ENCODE measurements at places on chromosomes 6 and 20.
A peak's percentile ranks its signal among the peaks of the same experiment; 100 is the strongest.

- DNase-seq = no peak
These were observed 289.6 kb downstream of the RIMS1 start for GRCh38 chr6:72175916-72176315.

GRCh38 chr20:5524896-5525295, 208.1 kb upstream of the PROKR2 start:
- peak; percentile 83 for DNase-seq

DNA sequence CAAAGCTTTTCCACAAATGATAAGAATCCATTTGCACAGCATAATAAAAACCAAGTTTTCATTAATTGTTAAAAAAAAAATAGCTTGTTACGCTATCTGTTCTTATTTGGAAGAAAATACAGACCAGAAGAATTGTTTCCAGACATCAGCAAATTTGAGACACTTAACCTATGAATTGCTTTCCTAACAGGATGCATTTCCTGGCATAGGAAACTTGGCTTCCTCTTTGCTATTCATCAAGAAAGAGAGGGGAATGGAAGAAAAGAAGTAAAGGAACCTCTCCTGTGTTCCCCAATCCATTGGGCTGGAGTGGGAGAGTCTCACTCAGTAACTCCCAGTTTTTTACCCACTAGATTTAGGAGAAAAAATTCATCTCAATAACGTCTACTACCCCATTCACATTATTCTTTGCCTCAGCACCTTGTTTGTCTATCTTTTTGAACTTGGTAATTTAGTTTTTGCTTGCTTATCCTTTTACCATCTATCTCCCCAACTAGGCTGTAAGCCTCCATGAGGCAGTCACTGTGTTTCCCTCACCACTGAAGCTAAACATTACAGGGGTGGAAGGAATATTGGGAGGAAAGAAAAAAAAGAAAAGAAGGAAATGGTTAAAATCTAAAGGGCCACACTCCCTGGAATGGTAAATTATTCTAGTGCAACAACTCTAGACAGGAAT, 150.3 kb downstream of the COL21A1 start:
- DNase-seq = peak; percentile 61

- DNase-seq = no peak
These were observed 115.4 kb downstream of the LAMP5 start for GRCh38 chr20:9629831-9630230.

- peak; percentile 83 for DNase-seq
These were observed 43.6 kb downstream of the C6orf15 start for GRCh38 chr6:31068669-31069340.

- DNase-seq = no peak
These were observed 2.3 kb downstream of the KLHDC3 start for GRCh38 chr6:43016176-43016942.

DNA sequence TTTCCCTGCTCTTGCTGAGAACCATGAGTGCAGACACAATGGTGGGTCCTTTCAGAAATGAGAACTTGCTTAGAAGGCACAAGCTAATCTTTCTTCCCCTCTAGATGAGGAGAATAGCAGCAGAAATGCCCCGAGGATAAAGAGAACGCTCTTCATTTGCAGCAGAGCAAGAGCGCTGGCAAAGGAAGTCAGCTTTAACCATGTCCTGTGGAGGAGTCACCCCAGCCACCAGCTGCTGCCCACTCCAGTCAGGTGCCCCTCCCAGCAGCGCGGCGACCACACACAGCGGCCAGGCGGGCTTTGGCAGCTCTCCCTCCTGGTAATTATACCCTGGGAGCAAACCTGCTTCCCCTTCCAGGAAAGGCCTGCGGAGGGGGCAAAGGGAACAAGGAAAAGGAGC, 42.4 kb upstream of the EMILIN3 start:
- DNase-seq = no peak

DNA sequence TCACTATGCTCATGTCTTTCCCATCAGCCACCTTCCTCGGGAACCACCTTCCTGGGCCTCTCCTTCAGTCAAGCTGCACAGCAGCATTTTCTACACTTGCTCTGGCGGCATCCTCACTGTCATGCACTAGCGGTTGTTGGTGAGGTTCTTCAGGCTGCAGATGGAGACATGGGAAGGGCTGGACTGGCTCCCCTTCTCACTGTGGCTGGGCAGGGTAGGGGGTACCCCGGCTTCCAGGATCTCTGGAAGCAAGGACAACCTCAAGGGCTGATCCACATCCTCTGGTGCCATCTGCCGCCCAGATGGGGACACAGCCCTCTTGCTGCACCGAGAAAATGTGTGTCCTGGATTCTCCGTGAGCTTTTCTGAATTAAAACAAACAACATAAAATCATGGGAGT, 180.1 kb upstream of the RNF24 start:
- peak; percentile 37 for DNase-seq

GRCh38 chr6:4585682-4586468, 190.3 kb upstream of the CDYL start:
- no peak for DNase-seq

GRCh38 chr6:2556761-2557160, 194.0 kb downstream of the MYLK4 start:
- no peak for DNase-seq

- no peak for DNase-seq
These were observed 63.3 kb downstream of the ZFAND3 start for GRCh38 chr6:37882724-37883413.

DNA sequence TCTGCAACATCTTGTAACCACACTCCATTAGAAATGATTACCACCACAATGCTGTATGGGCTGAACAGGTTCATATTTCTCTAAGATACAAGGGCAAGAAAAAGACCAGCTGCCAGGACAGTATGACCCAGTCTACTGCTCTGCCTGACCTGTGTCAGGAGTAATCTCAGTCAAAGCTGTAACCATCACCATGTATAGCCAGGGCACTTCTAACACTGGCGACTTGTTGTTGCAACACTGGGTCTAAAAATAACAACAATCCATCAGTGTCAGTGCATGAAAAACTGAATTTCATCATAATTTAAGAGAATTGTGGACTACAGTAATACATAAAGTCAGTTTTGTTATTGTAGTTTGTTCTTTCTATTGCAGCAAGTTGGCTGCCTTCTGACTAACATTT, 738.6 kb upstream of the ADGRB3 start:
- peak; percentile 31 for DNase-seq

GRCh38 chr20:23244156-23244915, 106.3 kb upstream of the NXT1 start:
- DNase-seq = no peak

DNA sequence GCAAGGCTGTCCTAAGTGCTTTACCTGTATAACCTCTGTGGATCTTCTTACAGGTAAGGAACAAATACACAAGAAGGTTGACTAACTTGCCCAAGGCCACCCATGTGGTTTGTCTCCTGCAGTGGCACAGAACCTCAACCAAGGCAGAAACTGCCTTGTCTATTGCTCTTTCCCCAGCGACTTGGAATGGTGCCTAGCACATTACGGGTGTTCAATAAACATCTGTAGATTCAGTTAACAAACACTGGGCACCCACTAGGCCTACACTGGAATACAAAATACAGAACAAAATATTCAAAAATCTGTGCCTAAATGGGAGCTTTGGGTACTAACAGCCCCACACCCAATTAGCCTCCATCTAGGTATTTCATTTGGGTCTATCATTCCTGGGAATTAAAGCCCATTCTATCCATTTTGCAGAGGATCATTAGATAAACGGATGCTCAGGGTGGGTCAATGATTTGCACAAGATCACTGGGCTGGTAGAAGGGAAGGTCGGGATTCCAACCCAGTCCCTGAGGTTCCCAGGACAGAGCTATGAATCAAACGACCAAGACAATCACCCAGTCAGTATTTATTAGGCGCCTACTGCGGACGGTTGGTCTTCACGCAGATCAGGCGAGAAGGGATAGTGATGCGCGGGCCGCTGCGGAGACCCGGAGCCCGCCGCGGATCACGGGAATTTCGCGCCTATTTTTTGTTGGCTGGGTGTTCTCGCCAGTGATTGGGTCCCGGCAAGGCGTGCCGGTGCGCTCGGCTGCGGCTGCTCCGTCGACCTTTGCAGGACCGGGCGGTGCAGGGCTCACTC, at the start of gene STK35:
TSS of gene STK35 (plus strand) at position 771 of the 808 bp plus-strand sequence. CDS start 55 bp downstream, outside the sequence.
- peak; percentile 90 for DNase-seq

- no peak for DNase-seq
These were observed 38.0 kb downstream of the RCAN2 start for GRCh38 chr6:46453216-46453615.

GRCh38 chr6:28410767-28411166, 11.2 kb upstream of the ZSCAN12 start:
- no peak for DNase-seq

GRCh38 chr6:11778648-11779328, at the start of gene ADTRP:
TSS of gene ADTRP (minus strand) at chr6:11778803. CDS start at chr6:11778759, 44 bp downstream.
- DNase-seq = peak; percentile 35

- DNase-seq = no peak
These were observed 16.9 kb upstream of the CSE1L start for GRCh38 chr20:49029203-49029602.

GRCh38 chr20:10671919-10672623, 1.7 kb downstream of the JAG1 start:
- DNase-seq = peak; percentile 82

DNA sequence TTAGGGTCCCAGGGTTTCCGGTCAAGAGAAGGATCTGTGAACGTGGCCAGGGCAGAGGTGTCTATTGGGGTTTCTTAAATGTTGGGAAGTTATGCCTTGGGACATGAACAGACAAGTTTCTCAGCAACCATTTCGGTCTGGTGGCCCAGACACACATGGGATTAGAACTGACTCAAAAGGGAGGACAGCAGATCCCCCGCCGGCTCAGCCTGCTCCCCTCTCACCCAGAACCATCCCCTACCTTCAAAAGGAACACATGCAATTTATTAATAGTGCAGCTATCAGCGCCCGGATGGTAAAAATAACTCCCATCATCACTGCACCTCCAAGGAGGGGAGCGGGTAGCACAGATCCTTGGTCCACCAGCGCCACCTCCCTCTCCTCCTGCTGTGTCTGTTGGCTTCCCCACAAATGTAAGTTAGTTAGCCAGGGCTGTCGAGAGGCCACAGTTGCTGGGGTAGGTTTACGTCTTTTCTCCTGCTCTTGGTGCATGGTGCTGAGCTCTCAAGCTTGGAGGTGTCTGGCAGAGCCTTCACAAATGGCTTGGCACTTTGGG, 77.1 kb downstream of the TRAM2 start:
- peak; percentile 13 for DNase-seq

- DNase-seq = no peak
These were observed 55.6 kb downstream of the CARMIL1 start for GRCh38 chr6:25334793-25335192.

DNA sequence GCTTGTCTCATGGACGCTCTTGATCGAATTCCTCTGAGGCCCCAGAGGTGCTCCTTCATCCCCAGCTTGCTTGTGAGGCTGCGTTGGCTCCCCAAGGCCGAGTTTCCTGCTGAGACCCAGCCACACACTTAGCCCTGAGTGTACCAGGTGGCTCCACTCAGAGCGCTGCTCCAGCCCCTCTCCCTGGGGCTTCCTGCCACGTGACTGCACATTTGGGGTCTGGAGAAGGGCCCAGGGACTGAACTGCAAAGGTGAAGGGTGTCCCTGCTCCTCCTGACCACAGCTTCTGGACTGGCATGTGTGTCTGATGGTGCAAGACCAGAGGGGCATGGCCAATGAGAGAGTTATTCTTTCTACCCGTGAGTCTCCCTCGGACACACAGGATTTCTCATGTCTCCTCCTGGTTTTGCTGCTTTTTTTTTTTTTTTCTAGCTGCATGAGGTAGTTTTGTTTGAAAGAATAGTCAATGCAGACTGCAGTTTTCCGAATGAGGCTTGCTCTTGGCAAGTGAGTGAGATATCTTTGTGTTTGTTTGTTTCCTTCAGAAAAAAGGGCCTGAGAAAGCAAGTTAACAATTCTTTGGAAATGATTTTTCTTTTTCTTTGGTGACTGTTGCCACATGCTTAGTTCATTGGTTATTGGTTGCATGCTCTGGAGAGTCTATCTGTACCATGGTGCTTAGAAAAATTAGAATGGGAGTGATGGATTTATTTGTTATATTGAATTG, 3.1 kb upstream of the ZNF831 start:
- no peak for DNase-seq

DNA sequence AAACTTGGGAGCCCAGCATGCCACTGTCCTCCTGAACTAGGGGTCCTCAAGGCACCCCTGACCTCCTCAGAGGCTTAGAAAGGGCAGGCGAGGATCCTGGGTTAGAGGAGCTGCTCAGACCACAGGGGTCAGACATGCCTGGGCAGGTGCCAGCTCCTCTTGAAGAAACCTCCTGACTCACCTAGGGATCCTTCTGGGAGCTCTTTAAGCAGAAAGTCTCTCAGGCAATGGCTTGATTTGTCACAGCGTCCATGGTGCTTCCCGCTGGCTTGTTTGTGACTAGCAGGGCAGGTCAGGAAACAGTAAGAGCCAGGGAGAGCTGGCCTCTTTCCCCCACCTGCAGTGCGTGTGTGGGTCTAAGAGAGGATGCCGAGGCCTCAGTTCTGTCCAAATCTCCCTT, 174.5 kb upstream of the SNX9 start:
- DNase-seq = no peak

DNA sequence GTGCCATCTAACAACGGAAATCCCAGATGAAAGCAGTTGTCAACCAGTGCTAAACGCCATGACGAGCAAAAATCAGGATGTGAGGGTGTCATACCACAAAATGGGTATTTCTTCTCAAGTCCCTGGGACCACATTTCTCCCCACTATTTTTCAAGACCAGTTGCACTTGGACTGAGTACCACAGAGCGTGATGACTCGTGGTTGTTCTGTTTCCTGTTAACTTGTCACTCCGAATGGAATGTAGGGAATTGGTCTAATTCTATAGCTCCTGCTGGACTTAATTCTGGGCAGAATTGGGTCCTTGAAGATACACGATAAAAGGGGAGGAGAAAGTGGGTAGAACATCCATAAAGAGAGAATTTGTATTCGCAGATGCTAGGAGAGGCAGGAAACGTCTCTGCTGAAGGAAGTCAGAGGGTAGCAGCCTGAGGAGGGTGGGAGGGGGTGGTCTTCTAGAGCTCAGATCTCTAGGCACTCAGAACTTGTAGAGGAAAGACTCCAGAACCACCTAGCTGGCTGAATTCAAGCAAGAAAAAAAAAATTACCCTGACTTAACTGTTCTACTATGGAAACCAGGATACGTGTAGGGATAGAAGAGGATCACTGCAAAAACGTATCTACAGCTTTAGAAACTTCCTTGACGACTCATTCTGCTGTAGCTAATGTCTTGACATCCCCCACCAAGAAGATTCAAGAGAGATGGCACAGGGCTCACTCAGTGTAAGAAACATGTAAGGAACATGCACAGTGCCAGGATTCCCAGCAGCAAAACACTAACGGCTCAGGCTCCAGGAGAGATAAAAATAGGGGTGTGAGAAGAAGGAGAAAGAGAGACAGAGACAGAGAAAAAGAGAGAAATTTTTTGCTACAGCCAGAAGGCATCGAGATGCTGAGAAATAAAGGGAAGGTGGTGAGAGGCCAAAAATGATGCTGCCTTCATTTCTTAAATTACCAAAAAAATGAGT, 494.7 kb downstream of the CD83 start:
- no peak for DNase-seq
